H54 (cell line): ENCODE measurements at places on chromosomes 6 and 20.

- no peak for DNase-seq
These were observed 12.6 kb upstream of the UBR2 start for GRCh38 chr6:42551217-42551616.

- DNase-seq = no peak
These were observed 501.4 kb downstream of the BCKDHB start for GRCh38 chr6:80607811-80608391.

DNA sequence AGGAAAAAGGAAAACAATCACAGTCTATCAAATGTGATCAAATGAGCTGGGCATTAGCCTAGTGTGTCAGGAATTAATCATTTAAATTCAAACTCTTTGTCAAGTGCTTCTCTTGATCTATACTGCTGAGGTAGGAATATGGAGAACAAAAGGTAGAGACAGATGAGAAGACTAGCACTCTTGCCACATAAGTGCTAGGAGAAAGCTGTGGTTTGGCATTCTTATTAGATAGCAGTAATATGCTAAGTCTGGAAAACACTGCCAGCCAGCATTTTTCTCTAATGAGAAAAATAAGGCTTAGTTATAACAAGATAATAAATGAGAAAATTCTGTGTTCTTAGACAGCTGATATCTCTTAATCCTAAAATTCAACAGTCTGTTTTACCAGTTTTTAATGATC, 38.9 kb downstream of the ORC3 start:
- no peak for DNase-seq

GRCh38 chr6:127496471-127496870, 22.7 kb downstream of the MTCL3 start:
- DNase-seq = no peak

DNA sequence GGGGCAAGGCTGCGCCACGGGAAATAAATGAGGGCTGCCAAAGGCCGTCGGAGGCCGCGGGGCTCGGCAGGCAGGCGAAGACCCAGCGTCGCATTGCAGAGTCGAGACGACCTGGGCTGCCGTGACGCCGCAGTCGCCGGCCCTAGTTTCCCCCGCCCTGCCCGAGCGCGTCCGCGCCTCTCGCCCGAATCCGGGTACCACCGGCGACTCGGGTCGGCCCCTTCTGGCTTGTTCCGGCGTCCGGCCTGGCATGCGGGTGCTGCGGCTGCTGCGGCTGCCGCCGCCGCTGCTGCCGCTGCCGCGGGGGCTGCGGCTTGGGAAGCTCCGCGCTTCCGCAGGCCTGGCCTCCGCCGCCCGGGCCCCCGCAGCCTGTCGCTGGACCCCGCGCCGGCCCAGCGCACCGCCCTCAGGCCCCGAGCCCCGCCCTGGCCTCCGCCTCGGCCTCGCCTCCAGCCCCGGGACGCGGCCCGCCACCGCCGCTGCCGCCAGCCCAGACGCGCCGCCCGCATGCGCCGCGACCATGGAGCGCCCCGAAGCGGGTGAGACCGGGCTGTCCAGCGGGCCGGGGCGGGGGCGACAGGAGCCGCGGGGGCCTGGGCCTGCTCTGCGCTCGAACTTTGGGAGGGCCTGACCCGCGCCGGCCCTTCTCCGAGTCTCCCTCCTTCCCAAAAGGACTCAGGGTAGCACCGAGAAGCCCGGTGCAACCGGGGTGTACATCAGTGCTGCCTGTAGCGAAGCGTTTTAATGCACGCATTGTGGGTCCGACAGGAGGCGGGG, at the start of gene AKAP7:
TSS of gene AKAP7 (plus strand) at position 224 of the 777 bp plus-strand sequence. CDS start at position 521, 297 bp downstream.
- DNase-seq = peak; percentile 71

DNA sequence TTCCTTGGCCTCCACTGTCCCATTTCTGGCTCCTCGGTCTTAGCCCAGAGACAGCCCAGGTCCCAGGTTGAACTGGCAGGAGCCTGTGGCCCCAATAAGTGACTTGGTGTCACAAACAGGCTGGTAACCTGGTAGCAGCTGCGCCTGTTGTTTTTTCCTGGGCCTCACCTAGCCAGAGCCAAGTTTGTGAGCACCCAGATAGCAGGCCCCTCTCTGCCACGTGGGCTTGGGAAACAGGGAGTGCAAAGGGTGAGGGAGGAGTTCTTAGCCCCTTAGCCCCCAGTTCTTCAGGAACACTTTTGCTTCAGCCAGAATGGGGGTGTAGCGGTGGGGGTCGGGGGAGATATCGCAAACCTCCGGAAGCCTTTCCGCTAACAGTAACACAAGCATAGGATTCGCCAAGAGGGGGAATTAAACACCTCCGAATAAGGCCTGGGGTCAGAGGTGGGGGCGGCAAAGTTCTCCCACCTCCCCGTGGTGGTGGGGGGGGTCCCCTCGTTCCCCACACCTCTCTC, 760 bp downstream of the C6orf132 start:
- DNase-seq = no peak

DNA sequence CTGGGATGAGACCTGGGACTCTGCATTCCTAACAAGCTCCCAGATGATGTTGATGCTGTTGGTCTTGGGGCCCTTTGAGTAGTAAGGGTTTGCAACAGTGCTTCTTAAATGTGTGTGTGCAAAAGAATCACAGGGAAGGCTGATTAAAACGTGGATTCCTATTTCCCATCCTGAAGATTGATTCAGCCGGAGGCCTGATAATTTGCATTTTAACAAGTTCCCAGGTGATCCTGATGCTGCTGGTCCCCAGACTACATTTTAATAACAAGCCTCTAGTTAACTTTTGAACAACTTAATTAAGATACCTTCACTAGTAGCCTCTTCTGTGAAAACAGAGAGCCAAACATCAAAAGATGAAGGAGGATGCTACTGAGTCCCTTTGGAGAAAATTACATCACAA, 156.4 kb upstream of the LAMP5 start:
- DNase-seq = no peak

GRCh38 chr20:40652441-40652987, 36.5 kb downstream of the MAFB start:
- no peak for DNase-seq

DNA sequence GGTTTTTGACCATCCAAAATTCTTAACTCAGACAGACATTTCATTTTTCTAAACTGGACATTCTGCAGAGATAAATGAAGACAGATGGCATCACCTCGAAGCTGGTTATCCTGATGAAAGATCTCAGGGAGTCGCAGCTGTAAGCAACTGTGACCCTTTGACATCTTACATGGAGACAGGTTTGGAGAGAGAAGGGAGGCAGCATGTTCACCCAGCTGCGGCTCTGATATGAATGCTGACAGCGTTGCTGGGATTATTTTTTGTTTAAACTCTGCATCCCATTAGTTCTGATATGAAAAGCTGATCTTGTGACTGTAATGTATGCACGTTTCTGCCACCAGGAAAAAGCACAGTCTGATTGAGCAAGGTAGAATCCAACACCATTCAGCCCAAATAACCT, 89.4 kb downstream of the C6orf118 start:
- no peak for DNase-seq

DNA sequence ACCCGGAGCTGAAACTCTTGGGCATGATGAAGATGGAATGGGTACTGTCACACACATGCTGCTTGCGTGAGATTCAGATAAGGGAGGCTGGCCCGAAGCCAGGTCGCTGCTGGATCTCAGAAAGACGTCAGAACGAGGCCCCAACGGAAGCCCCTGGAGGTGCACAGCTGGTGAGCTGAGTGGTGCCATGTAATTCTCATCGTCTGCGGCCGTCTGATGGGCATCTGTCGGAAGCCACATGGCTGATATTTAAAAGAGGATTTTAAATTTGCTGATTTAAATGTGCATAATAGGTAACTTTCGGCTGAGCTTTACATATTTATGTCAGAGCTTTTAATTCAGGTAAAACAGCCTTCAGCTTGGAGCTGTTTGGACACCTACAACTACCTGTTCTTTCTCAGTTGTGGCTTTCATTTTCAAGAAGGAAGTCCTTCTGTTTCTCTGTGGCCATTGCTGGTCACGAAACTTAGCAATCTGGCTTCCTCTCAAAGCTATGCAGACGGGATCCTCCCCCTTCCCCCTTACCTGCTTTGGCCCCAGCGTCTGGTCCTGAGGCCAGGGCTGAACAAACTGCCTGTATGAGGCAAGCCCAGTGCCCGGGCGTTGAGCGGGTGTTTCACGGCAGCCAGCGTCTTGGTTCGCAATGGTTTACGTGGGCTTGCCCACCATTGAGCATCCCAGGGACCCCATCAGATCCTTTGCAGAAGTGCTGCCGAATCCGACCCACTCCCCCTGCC, 9.2 kb downstream of the SLCO4A1 start:
- DNase-seq = no peak

DNA sequence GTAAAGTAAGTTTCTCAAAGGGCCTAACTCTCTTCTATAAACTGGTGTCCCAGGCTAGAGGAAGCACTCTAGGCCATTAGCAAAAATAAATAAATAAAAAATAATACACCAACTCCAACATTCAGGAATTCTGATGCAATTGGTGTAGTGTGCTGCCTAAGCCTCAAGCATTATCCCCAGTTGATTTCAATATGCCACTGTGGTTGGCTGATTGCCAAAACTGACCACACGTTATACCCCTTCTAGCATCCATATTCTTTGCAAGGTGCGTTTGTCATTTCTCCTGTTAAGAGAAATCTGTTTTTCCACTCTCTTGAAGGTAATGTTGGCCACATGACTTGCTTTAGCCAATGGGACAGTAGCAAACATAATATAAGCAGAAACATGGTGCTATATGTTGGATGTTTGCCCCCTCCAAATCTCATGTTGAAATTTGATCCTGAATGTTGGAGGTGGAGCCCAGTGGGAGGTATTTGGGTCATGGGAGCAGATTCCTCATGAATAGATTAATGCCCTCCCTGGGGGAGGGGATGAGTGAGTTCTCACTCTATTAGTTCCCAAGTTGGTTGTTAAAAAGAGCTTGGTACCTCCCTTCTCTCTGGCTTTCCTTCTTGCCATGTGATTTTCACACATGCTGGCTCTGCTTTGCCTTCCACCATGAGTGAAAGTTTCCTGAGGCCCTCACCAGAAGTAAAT, 71.9 kb upstream of the PLCB4 start:
- DNase-seq = no peak

DNA sequence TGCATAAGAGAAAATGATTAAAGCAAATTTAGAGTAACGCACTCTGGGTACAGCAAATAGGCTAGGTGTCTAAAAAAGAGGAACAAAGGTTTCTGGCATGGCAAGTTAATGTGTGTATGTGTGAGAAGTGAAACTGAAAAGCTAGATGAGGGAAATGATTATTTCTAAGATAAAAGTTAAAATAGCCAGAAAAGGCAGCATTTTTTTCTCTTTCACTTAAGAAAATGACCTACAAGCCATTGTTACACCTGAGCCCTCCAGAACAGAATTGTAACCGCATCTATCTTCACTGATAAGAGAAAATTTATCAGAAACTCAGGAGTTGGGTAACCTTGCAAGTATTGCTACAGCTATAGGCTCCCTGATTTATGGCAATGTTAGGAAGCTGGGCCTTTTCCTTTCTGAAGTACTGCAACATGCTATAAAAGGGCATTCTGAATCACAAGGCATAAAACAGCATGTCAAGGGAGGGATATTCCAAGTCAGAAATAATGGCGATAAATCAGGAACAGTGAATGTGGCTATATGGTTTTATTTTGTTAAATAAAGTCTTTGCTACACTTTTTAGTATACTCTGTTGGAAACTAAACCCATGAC, 395.3 kb downstream of the TBC1D32 start:
- no peak for DNase-seq

DNA sequence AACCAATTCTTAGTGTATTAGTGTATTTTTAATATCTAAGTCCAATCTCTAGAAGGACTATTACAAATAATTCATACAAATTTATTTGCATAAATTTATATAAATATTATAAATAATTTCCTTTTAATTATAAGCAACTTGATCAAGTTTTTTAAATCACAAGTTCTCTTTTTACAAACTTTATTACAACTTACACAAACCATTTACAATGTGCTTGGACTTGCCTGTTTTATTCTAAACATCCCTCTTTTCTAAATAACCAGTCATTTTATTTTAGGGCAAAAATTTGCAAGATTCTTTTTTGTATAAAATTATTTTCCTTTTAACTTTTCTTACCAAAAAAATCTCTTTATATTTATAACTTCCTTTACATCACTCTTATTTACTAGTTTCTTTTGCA, 83.5 kb upstream of the SYNCRIP start:
- DNase-seq = no peak

DNA sequence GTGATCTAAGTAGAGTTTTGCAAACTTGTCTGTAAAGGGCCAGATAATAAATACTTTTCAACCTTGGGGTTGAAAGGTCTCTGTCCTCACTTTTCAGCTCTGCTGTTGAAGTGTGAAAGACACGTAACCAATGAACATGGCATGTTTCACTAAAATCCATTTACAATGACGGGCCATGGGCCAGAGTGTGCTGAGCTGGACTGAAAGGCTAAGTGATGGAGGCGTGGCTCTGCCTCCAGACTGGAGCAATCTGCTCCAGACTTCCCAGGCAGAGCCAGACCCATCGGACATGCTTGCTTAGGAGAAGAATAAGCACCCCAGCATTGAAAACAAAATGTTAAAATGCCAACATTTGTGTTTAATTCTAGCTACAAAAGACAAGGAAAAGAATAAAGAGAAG, 41.4 kb downstream of the SCAND1 start:
- no peak for DNase-seq

GRCh38 chr6:99801805-99802204, 192.2 kb downstream of the MCHR2 start:
- no peak for DNase-seq

DNA sequence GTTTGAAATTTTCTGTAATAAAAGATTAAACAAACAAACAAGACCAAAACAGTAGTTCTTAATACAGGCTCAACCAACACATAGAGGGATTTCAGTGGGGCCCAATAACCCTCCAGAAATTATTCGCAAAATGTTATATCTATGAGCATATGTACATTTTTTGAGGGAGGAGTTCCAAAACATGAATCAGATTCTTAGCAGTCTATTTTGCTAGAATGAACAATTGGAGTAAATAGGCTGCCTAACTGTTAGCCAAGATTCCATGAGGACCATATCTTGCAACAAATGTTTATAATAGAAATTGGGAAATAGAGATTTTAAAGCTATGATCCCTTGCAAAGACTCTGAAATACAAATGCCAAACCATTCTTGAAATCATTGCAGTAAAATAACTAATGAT, 186.3 kb downstream of the AKAP7 start:
- no peak for DNase-seq

- DNase-seq = no peak
These were observed 134.6 kb upstream of the CCN2 start for GRCh38 chr6:132085731-132086130.

DNA sequence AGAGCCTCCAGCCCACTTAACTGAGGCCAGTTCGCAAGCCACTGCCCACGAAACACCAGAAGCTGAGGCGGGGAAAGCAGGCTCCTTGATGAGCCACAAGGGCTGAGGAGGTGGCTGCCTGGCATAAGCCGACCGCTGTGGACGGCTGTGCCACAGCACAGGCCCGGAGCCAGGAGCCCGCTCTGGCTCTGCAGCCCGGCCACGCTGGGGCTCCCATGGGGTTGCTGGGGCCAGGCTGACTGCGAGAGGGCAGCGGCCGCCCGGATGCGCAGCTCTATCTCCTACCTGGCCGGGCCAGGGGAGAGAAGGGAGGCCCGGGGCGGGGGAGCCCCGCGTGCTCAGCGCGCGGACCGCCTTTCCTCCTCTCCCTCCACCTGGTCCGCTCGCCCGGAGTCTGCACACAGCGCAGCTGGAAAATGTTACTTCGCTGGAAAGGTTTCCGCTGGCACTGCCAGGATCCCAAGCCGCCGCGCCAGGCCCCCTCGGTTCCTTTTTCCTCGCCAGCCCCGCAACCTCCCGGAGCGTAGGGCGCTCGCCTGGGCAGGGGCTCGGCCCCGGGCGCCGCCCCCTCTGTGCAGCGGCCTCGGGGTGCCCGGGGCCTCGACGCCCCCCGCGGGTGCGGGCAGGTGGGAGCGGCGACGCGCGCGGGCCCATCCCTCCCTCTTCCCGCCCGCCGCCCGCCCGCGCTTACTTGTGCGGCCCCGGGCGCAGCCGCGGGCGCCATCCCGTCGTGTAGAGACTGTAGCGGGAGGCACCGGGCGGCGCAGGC, 657 bp downstream of the EMILIN3 start:
- no peak for DNase-seq
